ENCODE measurements at places on chromosomes 6 and 20.

DNA sequence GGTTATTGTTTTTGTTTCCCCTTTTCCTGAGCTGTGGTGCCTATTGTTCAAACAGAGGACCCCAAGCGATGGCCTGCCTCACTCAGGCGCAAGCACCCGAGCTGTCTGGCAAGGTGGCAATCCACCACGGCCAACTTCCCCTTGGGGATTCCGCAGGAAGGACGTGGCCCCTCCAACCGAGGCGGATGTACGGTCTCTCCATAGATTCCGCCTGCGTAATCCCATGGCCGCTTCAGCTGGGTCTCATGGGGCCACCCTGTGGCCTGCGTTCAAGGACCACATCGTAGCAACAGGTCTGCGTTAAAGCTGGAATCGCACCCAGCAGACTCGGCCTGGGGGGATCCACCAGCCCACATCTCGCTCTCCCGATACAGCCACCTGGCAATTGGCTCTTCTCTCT lies 79.9 kb downstream of the CEBPB start:
- peak; percentile 11 for DNase-seq

- DNase-seq = no peak
These were observed 619.4 kb upstream of the CDH4 start for GRCh38 chr20:60632391-60633262.

DNA sequence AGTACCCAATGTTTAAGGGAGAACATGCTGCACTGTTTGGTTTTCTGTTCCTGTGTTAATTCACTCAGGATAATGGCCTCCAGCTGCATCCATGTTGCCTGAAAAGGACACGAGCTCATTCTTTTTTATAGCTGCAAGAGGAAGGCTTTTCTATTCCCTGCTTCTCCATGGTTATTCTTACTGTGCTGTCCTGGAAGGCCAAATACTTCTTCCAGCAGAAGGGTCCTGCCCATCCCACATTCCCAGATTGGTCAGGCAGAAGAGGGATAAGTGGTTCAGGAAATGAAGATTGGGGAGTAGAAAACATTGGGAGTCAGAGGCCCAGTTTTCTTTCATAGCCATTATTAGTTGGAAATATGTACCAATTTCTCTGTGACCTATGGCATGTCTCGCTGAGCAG lies 122.4 kb downstream of the TCP11 start:
- no peak for DNase-seq

GRCh38 chr6:137193256-137194070 lies 20.0 kb upstream of the IL22RA2 start:
- DNase-seq = no peak

DNA sequence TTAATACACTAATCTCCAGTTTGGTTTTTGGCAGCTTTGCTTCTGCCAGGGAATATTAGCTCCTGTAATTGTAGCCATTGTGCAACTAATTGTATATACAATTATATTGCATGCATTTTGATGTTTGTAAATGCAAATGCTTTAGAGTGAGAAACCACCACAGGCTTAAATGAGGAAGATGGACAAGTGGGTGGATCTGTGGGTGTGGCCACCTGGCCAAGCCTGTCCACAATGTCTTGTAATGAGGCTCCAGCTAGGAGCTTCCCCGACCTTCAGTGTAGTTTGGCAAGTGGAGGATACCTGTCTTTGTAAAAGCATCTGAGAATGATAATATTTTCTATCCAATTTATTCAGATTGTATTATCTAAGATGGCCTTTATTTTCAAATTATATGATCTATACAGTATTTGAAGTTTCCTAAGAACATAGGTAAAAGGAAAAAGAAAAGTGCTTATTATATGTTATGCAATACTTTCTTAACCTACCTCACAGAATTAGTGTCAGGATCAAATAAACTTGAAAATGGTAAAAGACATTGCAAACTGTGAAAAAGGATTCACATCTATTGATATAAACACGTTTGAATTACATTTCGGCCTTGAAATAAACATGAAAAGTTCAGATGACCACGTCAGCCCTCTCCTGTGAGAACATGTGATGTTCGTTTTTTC lies 49.3 kb upstream of the ARID1B start:
- DNase-seq = no peak

DNA sequence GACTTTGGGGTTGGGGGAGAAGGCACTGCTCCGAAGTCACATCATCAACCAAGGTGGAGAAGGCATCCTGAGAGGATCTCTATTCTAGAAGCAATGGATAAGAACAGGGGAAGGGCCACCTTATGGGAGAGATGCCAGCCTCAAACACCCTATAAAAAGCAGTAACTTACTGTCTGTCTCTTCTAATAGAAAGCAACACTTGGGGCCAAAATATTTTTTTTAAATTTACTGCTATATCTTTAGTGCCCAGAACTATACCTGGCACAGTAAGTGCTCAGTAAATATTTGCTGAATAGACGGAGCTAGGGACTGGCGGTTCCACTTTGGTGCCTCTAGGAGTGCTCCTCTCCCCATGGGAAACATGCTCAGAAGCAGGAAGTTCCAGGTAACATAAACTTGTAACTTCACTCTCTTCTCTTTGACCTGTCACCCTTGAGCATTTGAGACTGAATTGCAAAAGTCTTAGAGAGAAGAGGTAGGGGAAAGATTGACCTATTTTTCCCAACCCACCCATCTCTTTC lies 807 bp upstream of the OTOR start:
- DNase-seq = no peak

DNA sequence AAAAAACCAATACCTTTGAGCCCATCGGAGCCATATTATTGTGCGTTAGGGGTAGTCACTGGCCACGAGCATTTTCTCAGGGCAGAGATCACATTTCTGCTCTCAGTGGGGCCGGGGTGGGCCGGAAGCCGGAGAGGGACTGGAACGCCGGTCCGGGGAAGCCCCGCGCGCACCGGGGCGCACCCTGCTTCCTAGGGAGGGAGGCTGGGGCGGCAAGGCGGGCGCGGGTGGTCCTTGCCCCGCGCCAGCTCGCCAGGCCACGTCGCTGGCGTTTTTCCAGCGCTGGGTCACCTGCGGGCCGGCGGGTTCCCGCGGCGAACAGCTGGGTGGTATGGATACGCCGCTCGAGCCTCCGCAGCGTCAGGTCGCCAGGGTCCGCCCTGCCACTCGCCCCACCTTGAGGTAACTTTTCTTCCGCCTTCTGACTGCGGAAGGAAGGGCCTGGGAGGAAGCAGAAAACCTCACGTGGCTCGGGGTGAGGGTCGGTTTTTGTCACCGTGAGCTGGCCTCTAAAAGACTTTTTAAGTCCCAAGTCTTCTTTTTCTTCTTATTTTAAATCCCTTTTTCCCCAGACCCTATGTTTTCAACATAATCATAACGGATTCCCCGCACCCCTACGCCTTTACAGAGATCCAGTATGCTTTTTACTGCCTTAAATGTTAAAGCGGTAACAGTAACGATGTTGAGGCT lies 2.7 kb upstream of the EEF1A1 start:
- peak; percentile 83 for DNase-seq

- no peak for DNase-seq
These were observed 1.9 kb downstream of the MCCD1 start for GRCh38 chr6:31530659-31531058.

DNA sequence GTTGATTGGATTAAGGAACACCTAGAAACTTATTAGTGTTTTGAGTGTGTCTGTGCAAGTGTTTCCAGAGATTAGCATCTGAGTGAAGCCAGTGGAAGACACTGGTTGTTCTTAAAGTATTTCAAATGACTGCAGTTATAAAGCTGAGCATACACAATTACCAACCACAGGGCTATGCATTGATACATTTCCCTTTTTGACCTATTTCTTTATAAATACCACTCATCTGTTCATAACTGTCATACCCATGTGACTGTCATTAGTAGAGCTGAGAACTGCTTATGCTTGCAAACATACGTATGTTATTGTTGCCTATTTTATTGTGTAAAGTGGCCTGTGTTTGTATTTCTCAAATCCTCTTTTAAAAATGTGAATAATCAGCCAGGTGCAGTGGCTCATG lies 15.3 kb upstream of the ZC3H12D start:
- DNase-seq = no peak

All from CD4-positive, alpha-beta T cell treated with Interleukin-10 for 1 hour (primary cell).